ENCODE measurements at places on chromosomes 6 and 20.

DNA sequence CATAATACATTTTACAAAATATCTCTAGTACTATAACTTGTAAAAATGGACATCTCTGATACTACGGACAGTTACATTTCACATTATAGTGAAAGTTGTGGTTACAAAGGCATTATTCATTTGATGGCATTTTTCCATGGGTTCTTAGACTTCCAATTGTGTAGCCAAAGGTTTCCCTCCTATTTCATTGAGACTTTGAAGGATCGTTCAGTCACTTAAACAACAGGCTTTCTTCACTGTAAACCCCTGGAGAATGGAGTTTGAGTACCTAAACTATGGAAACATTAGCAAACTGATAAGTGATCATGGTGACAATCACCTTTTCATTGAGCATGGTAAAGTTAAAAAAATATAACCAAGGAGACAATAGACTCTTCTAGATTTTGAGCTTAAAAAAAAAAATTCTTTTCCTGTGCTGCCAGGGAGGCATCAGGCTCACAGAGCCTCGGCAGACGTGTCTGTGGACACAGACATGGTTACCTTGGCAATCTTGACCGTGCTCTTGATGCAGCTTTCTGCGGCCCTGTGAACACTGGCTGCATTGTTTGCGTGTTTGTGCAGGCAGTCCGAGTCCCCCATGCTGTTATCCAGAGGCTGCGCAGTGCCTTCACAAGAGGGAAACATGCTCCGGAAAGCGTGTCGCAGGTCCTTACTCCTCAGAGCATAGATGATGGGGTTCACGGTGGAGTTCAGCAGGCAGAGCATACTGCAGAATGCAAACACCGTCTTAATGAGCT, 22.6 kb downstream of the CNR1 start:
- DNase-seq = no peak

DNA sequence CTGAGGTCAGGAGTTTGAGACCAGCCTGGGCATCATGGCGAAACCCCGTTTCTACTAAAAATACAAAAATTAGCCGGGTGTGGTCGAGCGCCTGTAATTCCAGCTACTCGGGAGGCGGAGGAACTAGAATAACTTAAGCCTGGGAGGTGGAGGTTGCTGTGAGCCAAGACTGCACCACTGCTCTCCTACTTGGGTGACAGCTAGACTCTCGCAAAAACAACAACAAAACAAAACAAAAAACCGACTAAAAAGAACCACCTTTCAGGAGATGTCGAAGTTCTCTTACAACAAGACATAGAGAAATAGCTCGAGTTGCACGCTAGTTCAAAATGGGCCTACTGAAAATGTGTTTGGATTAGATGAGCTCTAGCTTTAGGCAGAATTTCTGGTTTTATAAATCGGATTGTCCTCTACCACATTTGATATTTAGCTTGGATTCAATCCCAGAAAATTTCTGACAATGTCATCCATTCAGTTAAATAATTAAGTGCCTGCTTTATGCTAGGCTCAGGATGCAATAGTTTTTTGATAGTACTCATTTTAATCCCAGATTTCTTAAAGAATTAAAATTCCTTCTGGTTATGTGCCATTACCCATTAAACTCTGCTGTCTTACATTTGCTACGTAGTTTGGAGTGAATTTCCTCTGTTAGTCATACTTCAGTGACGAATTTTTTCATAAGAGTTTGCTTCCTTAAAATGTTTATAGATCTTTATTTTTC, 137.5 kb upstream of the SHLD1 start:
- DNase-seq = no peak

- DNase-seq = no peak
Measured at GRCh38 chr6:170279977-170280688, 10.7 kb downstream of the DLL1 start.

DNA sequence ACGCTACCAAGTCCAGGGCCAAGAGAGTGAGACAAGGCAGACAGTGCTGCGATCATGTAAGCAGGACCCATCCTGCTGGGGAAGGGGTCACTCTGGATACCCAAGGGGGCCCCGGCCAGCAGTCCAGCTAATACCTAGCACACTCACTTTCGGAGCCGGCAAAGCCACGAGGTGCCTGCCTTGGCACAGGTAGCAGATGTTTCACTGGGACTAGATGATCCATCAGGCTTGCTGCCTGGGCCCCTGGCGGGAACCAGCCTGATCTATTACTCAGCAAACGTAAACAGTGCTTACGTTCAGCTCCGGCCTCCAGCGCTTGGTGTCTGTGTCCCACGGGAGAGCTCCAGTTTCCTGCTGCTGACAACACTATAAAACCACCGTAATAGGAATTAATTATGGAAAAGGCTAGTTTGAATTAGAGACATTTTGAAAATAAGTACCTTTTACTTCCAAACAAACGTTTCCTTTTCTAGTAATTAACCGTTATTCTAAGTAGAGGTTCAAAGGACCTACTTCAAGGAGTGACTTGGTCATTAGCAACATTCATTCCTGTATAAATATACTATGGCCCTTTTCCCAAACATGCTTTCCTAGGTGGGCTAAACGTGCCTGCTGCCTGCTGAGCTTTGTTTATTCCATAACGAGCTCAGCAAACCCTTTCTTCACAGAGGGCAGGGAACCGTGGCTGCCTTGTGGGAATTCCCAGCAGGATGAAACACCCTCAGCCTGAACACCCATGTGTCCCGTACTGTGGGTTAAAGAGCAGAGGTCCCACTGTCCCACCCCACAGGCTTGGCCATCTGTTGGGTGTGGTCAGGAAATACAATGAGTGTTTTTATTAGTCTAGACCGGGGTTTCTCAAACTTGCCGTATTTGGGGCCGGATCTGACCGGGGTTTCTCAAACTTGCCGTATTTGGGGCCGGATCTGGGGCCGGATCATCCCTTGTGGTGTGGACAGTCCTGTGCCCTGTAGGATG, 18.4 kb downstream of the SLC22A23 start:
- peak; percentile 55 for DNase-seq

GRCh38 chr6:111603040-111603439, 2.6 kb downstream of the TRAF3IP2 start:
- no peak for DNase-seq

- DNase-seq = no peak
Measured at GRCh38 chr6:56102216-56102615, 145.2 kb downstream of the COL21A1 start.

DNA sequence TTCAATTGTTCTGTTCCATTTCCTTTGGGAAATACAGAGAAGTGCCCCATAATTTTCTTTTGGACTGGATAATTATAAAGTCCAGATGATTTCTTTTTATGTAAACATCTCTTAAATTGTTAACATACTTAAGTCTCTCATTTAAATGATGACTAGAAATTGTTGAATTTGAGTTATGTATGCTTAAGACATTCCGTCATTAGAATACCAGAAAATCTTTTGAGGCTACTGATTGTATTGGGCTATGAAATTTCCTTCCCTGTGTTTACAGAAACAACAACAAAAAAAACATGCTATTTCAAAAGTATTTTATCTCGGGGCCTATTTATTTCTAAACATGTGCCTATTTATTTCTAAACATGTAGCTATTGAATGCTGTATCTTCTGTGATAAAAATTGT, 125.4 kb downstream of the SH3BGRL2 start:
- no peak for DNase-seq

DNA sequence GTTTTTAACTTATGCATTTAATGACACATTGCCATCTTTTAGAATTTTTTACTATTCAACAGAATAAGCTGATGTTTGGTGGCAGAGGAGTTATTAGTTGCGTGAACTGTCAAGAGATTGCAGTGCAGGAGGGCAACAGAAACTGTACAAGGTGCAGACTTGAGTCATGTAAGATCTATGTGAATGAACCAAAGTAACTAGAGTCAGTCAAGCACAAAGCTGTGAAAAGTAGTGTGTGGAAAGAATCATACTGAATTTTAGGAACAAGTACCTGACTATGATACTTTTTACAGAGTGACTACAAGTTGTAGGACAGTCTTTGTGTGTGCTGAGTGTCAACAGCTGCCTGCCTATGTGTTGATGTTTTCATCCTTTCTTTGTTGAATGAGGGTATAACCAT, 2.7 kb upstream of the C6orf163 start:
- no peak for DNase-seq

DNA sequence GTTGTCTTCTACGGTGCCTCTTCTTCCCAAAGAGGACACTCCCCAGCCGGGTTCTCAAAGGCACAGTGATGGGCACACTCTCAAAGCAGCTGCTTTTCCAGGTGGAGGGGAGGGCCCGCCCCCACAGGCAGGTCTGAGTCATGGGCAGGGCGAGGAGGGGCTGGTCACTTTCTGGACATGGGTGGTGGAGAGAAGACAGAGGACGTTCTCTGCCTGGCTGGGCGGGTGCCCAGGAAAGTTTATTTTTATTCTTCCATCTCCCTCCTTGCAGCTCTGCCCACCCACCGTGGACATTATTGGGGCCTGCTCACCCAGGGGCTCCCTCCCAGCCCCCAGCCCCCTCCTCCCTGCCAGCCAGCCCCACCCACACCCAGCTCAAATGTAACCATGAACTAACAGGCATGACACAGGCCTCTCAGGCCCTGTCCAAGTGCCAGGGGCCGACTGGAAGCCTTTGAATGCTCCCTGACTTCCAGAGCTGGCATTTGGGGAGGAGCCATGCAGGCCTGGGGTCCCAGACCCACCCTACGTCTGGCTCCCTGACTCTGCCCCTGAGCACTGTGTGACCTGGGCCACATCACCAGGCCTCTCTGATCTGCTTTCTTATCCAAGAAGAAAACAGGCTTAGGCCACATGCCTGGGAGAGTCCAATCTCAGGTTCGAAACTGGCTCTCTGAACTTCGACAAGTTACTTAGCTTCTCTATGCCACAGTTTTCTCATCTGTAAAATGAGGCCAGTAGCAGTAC, 8.0 kb downstream of the TGM2 start:
- DNase-seq = no peak

GRCh38 chr20:42093542-42094440, 475.6 kb upstream of the CHD6 start:
- no peak for DNase-seq

DNA sequence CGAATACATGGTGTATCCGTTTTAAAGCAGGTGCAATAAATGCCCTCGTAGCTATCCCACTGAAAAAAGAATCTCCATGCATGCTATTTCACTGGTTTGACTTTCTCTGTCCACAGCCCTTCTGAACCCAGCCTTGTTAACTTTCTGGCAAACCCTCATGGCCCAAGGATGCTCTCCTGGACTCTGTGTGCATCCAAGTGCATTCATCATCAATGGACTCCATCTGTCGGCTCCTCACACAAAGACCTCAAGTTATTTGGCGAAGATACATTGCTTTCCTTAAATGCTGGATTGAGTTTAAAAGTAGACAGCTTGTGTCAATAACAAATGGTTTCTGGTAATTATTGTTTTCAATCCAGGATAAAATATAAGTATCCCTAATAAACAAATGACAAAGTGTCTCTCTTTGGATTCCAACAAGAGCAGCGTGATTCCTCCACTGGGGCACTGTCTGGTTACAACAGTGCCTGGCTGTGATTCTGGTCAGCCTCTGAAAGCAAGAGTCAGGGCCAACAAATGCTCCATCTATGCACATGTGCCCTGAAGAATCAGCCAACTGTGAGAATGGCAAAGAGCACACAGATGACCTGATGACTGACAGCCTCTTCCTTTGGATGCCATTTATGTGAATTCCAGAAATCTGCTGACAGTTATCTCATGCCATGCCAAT, 55.7 kb downstream of the FYN start:
- no peak for DNase-seq

DNA sequence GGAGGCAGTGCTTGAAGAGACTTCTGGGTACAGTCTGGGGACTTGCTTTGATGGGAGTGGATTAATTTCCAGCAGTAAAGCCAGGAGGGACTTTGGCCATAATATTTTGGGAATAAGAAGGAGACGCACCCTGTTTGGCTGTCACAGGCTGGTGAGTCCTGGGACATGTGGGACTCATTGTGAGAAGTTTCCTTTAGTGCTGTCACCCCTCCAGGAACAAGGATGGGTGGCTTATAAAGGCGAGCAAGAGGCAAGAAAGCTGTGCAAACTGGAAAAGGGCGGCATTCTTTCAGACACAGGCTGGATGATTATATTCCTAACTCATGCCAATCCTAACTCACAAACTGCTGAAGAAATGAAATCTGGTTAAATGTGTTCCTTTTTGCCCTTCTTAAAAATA, 77.5 kb upstream of the KCNK16 start:
- no peak for DNase-seq

DNA sequence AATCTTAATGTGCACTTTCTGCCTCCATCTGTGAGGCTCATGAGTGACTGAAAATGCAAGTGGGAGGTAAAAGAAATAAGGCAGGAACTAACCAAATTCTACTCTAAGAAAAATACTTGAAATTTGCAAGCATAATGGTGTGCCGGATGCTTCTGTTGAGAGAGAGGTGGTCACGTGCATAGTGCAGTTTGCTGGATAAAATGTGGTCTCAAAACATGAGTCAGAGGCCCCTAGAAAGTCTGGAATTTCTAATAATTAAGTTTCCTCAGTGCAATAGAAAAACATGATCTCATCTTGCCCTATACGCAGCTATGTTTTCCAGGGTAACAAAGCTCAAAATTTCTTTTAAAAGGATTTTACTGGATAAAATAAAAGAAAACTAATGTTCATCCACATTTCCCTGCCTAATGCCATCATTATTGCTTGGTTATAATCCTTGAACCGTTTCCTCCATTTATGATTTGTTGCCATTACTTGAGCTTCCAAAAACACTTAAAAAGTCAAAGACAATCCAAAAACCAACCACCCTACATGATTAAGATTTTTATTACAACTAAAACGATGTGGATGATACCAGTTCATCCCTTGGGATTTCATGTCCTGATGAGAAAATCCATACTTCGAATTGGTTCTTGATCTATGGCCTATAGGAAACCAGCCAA, 351.7 kb upstream of the ARID1B start:
- no peak for DNase-seq

DNA sequence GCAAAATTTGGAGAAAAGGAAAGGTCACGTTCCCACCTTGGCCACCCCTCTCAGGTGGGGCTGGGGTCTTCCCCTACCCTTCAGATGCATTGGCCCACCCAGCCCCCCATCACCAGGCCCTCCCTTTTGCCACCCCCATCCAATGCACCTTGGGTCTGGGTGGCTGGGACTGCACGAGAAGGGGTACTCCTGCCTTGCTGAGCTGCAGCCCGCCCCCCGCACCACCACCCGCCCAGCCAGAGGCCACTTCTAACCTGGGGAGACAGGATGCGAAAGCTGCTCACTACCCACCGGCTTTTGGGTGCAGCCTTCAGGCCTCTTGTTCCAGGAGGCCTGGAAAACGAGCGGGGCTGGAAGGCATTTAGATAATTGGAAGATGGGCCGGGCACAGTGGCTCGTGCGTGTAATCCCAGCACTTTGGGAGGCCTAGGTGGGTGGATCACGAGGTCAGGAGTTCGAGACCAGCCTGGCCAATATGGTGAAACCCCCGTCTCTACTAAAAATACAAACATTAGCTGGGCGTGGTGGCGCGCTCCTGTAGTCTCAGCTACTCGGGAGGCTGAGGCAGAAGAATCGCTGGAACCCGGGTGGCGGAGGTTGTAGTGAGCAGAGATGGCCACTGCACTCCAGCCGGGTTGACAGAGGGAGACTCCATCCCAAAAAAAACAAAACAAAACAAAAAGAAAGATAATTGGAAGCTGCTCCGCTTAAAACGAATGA, 1.2 kb upstream of the CDC25B start:
- no peak for DNase-seq

Data from H54 (cell line).